ENCODE measurements at places on chromosomes 7 and 10. TPM values are rescaled to one million over a fixed set of nuclear protein-coding genes. Genes with fewer than 3 reads are reported as not detected.

DNA sequence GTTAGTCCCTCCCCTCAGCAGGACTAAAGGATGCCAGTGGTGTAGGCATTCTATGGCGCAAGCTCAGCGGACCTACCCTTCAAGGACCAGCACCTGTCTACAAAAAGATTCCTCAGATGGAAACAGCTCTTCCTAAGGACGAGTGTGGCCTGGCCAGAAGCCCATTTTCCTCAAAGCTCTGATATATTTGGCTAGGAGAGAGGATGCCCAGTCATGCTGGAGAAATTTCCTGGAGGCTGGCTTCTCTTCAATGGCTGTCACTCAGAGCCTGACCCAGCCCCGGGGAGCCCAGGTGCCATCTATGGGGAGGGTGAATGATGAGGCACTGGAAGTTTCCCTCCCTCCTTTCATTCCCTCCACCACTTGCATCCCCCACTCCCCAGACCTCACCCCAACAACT is 111.5 kb downstream of the PLXNA4 start:
- H3K27me3 ChIP-seq: no peaks in the 10 kb centered on the region
- no peak for DNase-seq
- no peaks in the 10 kb centered on the region for H3K36me3 ChIP-seq
- H3K4me3 ChIP-seq: no peak overlapping the region
- H3K27ac ChIP-seq: no peak overlapping the region

DNA sequence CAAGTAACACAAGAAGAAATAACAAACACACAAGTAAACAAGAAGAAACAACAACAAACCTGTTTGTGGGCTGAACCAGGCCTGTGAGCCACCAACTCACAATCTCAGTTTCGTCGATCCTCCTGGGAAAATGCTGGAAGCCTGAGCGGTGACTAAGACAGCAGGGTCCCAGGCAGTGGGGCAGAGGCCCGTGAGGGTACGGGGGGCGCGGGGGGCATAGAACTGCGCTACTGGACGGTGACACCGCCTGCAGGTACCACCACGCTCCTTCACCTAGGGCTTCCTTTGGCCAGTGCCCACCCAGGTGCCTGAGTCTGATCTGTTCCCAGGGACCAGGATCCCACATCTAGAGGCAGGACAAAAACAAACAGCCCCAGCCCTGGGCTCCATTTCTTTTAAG is 3.4 kb upstream of the CALN1 start:
- no peak for DNase-seq
- H3K36me3 ChIP-seq: no peaks in the 10 kb centered on the region
- no peak overlapping the region for H3K4me3 ChIP-seq
- no peaks in the 10 kb centered on the region for H3K4me1 ChIP-seq

GRCh38 chr10:15852111-15852557 is 8.2 kb downstream of the MINDY3 start:
- DNase-seq: no peak
- no peak overlapping the region for H3K27ac ChIP-seq
- H3K4me1 ChIP-seq: peaks cover 7% of the 10 kb centered on the region

DNA sequence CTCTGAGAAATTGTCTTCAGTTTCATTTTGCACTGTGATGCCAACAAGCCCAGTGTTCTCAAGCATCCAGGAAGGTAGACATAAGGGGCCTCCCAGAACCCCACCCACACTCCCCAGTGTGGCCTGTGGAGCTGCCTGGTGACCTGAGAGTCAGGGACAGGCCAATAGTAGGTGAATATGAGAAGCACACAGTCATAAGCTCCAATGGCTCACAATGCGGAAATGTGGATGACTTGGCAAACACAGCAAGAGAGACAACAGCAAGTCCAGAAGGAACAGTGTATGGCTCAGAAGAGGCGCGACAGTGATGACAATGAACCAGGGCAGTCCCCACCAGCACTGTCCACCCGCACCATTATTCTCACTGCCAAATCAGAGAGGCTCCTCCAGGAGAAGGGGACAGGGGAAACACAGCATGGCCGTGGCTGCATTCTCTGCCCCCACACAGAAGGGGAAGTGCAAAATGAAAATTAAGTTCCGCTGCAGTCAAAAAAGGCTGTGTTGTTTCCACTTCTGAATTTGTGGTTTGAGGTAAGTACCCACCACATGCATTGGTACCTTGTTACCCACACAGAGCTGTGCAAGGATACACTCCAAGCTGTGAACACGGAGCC is 419.8 kb downstream of the GRID1 start:
- no peaks in the 10 kb centered on the region for H3K4me1 ChIP-seq
- no peaks in the 10 kb centered on the region for H3K27me3 ChIP-seq
- H3K4me3 ChIP-seq: no peak overlapping the region
- no peaks in the 10 kb centered on the region for H3K36me3 ChIP-seq

DNA sequence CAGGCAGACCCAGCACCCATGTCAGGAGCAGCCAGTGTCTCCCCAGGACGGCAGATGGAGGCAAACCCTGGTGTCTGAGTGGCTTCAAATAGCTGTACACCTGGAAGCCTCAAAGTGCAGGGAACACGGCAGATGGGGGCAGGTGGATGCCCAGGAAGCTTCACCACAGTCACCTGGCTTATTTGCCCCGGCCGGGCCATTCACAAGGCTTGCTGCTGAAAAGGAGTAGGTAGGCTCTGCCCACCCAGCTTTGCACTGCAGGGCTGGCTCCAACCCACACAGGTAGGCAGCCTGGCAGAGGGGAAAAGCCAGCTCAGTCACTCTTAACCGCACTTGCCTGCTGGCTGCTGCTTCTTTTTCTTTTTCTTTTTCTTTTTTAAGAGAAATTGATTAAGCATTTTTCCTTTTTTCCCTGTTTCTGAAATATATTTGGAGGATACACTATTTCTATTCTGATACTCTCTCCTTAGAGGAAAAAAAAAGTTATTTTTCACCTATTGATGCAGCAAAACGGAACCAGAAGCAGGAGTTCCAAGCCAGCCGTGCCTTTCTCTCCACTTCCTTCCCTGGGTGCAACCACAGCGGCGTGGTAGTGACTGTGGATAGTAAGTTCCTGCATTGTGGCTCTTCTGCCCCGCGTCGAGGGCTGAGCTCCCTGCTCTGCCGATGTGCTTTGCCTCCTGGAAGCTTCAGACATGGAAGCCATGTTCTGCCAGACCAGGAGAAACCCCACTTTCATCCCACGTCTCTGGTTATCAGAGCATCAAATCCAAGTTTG is 118.3 kb downstream of the KLF6 start:
- H3K4me3 ChIP-seq: no peak overlapping the region
- no peaks in the 10 kb centered on the region for H3K27me3 ChIP-seq
- no peaks in the 10 kb centered on the region for H3K36me3 ChIP-seq
- H3K27ac ChIP-seq: no peak overlapping the region
- no peak for DNase-seq

DNA sequence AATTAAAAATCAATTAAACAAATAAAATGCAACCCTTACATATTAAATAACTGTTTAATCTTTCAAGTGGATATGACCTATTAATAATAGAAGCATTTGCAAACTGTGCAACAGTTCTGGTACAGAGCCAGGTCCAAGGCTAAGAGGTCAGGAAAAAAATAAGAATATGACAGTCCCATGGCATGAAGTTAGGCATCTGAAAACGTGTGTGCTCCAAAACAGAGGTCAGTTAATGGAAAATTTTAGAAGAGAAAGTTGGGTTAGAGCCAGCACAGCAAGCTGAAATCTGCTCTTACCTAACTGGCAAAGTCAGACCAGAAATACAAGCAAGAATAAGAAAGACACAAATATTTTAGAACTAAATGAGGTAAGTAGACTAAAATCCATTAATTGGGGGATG is 757.7 kb downstream of the GRM8 start:
- H3K27me3 ChIP-seq: no peaks in the 10 kb centered on the region
- no peak overlapping the region for H3K27ac ChIP-seq
- no peak for DNase-seq
- H3K36me3 ChIP-seq: no peaks in the 10 kb centered on the region

The SPDYE18 gene
- not detected for total RNA-seq

The UCMA gene
- not detected for total RNA-seq

The GRM3 gene
- not detected for total RNA-seq

All from Panc1 (cell line).